ENCODE measurements at places on chromosomes 4 and X.

- no peak for DNase-seq
Observed at GRCh38 chr4:74675673-74676279, 118.5 kb downstream of the BTC start.

GRCh38 chr4:166493924-166494345 lies 620.9 kb downstream of the TLL1 start:
- no peak for DNase-seq

GRCh38 chr4:153931804-153932203 lies 142.9 kb upstream of the SFRP2 start:
- DNase-seq: no peak

GRCh38 chr4:61950625-61951024 lies 750.5 kb downstream of the ADGRL3 start:
- no peak for DNase-seq

DNA sequence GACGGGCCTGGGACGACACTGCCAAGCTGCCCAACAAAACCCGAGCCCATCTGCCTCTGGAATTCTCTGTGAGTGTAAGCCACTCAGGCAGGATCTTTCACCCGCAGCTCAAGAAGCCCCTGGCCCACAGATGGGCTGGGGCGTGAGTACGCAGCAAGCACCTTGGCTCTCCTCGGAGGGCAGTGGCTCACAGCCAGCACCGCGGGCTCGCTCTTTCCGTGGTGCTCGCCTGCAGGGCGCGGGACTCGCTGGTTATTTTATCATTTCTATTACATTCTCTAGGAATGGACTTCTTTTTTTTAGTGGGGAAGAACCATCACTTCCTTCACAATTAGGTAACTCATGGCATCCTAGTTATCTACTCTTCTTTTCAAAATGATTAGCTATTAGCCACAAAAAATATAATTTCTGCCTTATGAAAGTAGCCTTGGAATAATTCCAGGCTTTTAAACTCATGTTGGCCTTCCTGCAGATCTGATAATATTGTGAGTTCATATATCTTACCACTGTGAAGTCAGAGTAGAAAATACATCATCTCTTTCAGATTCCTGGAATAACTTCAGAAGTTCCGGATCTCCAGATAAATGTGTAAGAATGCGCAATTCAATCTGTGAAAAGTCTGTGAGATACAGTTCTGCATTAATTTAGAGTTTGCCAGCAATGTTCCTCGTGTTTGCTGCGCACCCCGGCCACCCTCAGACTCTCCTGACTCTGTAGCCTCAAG lies 68.6 kb downstream of the NAT8L start:
- no peak for DNase-seq

DNA sequence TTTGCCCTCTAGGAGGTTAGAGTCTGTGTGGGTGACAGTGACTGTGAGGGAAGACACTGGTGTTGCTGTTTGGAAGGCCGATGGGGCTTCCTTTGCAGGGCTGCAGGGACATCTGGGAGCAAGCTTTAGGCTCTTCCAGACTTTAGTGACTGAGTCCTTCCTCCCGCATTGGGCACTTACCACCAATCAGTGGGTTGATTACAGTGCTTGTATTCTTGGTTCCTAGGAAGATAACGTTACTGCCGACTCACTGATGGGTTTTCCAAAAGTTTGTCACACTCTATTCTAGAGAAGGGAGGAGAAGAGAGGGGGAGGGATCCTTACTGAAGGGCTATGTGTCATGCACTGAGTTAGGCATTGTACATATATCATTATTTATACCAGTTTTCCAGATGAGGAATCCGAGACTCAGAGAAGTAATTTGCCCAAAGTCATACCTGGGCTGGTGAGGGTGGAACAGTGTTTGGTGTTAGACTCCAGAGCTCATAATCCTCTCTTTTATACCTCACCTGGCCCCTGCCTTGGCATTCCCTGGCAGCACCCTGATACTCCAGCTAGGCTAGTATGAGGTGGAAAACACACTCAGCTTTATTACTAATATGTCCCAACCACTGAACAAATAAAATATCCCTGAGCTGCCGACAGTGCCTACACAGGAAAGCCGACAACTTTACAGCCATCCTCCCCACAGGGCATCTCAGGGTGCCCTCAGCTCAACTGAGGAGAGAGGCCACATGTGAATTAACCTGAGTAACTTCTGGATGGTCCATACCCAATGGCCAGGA lies 3.8 kb downstream of the CHST7 start:
- no peak for DNase-seq

- DNase-seq: no peak
Observed at GRCh38 chrX:72539822-72540221, 32.8 kb downstream of the HDAC8 start.

DNA sequence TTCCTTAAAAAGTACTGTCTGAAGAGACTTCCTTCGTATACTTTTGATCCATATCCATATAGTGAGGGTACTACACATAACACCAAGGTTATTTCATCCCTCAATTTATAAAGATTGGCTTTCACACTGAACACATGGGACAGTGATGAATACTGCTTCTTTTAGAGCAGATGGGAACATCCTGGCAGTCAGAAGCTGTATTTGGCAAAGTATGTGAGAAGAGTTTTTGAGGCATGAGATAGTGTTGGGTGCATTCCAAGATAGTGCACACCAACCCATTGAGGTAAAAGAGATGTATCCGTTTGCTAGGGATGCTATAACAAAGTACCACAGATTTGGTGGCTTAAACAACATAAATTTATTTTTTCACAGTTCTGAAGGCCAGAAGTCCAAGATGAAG lies 141.1 kb downstream of the MOSPD2 start:
- no peak for DNase-seq

GRCh38 chr4:59966758-59967157 lies 1233.4 kb upstream of the ADGRL3 start:
- DNase-seq: no peak

DNA sequence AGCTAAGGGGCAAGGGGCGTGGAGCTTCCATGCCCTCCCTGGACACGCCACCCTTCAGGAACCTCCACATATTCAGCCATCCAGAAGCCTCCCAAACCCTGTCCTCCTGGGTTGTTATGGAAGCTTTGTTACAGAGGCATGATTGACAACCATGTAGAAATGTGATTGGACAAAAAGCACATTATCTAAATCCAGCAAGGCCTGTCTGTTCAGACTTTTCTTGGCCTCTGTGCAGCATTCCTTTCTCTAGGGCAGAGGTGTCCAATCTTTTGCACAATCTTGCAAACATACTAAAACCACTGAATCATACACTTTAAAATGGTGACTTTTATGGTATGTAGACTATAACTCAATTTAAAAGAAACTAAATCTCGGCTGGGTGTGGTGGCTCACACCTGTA lies 12.7 kb downstream of the STEEP1 start:
- DNase-seq: no peak

- DNase-seq: no peak
Observed at GRCh38 chr4:42361456-42361855, 35.8 kb upstream of the SHISA3 start.

DNA sequence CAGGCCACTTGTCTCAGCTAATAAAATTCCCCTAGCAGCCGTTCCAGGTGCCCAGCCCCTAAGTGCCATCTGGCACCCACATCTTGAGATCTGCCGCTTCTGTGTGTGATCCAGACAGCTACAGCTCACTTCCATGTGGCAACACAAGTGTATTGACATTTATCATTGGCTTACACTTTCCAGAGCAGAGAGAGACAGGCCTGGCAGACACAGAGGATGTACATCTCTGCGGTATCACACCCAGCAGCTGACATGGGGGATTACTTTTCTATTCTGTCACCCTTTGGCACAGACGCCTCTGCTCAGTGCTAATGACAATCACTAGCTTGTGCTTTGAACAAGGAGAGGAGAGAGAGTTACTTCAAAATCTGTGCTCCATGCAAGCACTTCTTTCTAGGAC lies 195.9 kb downstream of the KDR start:
- no peak for DNase-seq

- no peak for DNase-seq
Observed at GRCh38 chr4:16926214-16926613, 27.8 kb upstream of the LDB2 start.

GRCh38 chr4:87026800-87027495 lies 92.1 kb downstream of the AFF1 start:
- DNase-seq: no peak

- DNase-seq: no peak
Observed at GRCh38 chrX:53047228-53047627, 1.4 kb upstream of the GPR173 start.

DNA sequence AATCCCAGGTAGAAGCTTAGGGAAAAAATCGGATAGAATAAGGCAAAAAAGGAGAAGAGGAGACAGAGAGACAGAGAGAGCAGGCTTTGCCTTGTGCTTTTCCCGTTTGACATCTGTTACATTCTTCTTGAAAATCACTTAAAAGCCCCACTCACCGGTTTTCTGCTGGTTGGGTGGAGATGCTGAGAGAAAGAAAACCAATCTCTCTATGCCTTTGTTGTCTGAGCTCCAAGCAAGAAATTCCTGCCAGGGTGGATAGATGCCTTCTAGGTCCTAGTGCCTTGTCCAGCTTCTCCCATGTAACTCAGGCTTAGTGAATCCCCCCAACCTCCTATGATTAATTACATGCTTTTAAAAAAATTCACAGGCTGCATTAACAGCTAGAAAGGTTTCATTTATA lies at the start of gene DCX:
Gene DCX, minus strand, starts transcription at position 210 of the 400 bp plus-strand sequence. CDS start 1,794 bp downstream, outside the sequence.
- no peak for DNase-seq

DNA sequence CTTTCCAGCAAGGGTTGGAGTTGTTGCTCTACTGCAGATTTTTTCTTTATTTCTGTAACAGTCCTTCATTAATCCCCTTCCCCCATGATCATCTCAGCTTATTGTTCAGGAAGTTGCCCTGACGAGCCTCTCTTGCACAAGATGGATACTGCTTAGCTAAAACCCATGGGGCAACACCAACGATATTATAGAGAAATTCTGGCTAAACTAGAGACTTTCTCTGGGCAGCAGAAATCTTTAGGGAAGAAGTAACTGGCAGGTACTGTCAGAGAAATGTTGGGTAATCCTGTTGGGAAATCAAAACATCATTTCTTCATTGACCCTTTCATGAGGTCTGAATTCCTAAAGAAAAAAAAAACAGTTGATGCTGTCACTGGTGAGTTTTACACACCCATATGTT lies 921.3 kb downstream of the NLGN4X start:
- no peak for DNase-seq

- DNase-seq: no peak
Observed at GRCh38 chr4:103098341-103098740, 1.3 kb downstream of the BDH2 start.

GRCh38 chrX:346034-346813 lies 27.6 kb upstream of the GTPBP6 start:
- no peak for DNase-seq

DNA sequence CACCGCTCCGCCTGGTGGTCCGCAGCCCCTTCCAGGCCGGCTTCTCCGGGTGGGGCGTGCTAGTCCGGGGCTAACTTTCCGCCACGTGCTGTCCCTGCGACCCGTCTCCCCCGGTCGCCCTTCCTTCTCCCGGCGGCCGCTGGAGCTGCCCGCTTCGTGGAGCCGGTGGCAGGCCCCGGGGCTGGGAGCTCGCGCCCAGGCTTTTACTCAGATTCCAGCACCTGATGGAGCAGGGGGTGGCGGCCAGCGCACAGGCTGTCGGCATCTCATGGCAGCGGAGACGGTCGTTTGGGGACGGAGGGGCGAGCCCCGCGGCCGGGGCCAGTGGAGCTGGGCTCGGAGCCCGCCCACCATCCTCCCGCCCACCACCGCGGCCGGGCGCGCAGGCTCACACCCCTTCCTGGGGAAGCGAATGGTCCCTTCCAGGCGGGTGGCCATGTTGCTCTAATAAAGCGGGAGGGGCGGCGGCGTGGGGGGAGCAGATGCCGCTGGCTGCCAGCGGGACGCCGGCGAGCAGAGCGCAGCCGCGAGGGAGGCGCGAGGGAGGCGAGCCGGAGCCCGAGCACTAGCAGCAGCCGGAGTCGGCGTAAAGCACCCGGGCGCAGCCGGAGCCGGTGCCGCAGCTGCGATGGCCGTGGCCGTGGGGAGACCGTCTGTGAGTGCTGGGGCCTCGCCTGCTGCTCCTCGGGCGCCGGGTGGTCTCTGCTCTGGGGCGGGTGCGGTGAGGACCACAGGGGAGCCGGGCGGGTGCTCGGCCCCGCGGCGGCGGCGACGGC lies at the start of gene SEPTIN11:
Gene SEPTIN11, plus strand, starts transcription at position 477 of the 776 bp plus-strand sequence. Its CDS starts 152 bp downstream, at position 629.
- peak; percentile 64 for DNase-seq

DNA sequence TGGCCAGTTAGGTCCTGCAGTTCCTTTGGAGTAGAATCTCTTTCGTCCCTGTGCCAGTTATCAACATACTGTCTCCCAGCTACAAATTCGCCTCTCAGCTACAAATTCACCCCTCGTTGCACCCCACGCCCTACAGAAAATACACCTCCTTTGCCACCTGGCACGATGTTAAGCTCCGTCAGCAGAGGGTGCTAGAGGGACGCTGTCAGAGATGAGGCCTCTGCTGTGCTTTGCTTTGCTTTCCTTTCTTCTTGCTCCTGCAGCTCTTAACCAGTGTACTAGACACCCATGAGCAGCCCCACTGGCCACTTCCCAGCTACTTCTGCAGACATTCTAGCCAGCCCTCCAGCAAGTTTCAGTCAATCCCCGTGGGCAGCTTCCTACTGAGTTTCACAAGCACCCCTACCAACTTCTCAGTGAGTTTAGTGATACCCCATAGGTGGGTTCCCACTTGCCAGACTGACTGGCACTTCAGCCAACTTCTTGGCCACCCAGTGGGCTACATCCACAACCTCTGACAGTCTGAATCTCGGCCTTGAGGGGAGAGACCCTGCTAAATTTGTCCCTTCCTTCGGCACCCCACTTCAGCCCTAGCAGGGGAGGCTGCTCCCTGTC lies 21.8 kb downstream of the HAUS3 start:
- DNase-seq: peak; percentile 75

- DNase-seq: no peak
Observed at GRCh38 chr4:38980903-38981676, 51.1 kb downstream of the TMEM156 start.

DNA sequence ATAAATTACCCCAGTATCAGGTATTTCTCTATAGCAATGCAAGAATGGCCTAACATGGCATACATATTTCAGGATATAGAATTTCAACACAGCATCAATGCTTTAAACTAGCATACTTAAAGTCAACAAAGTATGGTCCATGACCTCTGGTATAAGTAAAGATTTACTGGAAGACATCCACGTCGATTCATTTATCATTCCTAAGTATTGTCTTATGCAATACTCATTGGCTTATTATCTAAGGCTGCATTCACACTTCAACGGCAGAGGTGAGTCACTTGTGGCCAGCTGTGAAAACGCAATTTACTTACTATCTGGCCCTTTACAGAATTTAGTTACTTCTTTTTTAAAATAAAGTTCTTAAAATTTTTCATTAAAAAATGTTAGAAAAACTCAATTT lies 42.6 kb downstream of the ADGRA3 start:
- no peak for DNase-seq

- DNase-seq: no peak
Observed at GRCh38 chr4:133147921-133148689, 989 bp upstream of the PCDH10 start.

DNA sequence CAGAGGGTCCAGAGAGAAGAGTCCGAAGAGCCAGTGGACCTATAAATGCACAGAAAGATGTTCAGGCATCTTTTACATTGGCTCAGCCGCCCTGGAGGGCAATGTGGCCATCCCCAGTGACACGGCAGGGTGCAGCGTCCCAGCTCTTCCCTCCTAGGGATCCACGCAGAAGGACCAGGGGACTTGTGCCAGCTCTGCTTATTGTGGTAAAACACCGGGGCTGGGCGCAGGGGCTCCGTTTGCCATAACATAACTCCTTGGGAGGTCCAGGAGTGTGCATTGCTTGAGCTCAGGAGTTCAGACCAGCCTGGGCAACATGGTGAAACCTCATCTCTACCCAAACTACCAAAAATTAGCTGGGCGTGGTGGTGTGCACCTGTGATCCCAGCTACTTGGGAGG lies 70.2 kb downstream of the CPZ start:
- DNase-seq: no peak
